ENCODE measurements at places on chromosomes 3 and 15.

DNA sequence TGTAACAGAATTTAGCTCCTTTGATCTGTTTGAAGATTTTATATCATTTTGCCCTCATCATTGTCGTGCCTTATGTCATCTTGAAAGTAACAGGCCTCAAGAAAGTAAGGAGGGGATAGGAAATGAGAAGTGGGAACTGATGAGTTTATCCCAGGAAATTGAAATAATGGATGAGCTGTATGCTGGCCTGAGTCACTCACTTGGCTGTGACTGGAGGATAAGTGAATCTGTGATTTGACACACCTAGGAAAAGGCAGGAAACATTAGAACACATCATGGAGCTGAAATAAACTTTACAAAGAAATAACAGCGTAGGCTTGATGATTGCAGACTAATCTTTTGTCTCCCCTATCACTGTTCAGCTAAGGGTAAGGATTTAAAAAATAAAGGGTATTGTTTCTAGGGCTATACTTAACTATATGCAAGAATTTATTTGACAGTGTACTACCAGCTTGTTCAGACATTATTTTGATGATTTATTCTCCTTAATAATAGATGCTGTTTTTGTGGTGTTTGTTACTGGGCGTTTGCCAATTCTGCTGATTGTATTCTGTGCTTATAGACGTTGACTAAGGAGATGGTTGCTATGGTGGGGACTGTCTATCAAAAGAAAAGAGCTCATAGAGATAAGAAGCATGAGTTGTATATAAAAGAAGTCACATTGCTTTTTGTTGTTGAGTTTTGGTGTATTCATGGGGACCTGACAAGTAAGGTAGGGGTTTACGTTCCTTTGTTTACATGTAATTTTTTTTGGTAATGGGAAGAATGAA lies 105.6 kb upstream of the ROPN1 start:
- peak; percentile 42 for DNase-seq

GRCh38 chr3:129325383-129325782 lies 46.7 kb downstream of the HMCES start:
- no peak for DNase-seq

- DNase-seq: no peak
These were observed 476.3 kb downstream of the EPHB1 start for GRCh38 chr3:135271177-135272025.

DNA sequence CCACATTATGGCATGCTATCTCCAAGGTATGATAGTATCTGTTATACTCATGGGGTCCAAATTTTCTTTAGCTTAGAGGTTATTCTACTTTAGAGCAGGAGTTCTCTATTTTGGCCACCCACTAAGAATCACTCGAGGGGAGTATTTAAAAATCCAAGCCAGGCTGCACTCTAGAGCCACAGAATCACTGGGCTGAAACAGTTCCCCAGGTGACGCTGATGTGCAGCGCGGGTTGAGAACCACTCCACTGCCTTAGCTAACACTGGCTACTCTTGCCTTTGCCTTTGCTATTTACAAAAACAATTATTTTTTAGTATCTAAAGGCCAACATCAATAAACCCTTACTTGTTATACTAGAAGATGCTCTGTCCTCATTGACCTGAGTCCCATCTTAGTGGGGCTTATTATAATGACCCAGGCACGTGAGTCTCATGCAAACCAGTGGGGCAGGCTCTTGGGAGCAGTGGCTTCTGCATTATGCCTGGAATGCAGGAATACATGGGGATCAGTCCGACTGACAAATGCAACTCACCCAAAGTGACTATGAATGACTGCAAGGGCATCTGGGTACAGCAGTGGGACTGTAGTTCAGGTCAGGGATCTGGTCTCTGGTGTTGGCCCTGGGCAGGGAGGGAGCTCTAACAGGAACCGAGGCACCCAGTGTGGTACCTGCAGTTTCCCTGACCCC lies 21.7 kb upstream of the CGNL1 start:
- no peak for DNase-seq

GRCh38 chr3:115624029-115624741 lies 875 bp downstream of the GAP43 start:
- DNase-seq: no peak
